ENCODE measurements at places on chromosomes 13 and 19. TPM values are rescaled to one million over a fixed set of nuclear protein-coding genes. Genes with fewer than 3 reads are reported as not detected.
A peak's percentile ranks its signal among the peaks of the same experiment; 100 is the strongest.

Gene ZNF221
- total RNA-seq = 13.7 TPM

GRCh38 chr13:33179463-33179862, 106.1 kb downstream of the STARD13 start:
- no peak for DNase-seq

DNA sequence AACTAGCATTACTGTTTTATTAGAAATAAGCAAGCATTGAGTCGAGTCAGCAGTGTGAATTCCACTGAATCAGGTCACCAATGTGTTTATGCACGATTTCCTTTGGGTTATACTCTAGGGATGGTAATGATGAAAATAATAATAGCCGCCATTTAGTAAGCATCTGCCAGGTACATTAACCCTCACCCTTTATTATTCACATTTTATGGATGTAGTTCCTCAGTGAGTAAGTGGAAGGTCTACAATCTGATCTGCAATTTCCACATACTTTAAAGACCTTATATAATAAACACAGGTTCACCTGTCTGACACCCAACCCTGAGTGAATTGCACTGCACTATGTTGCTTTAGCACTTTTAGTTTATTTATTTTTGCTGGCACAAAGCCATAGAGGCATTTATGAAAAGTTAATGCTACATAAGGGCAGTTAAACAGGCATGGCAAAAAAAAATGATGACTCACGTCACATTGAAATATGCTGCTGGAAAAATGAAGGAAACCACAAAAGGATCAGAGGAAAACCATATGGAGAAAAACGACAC, 122.4 kb downstream of the TRPC4 start:
- DNase-seq = peak; percentile 18

Gene CATSPERD
- total RNA-seq = not detected

GRCh38 chr13:45434556-45435371, 16.6 kb upstream of the SLC25A30 start:
- no peak for DNase-seq

GRCh38 chr13:48400850-48401291, 12.0 kb downstream of the LPAR6 start:
- DNase-seq = peak; percentile 91

DNA sequence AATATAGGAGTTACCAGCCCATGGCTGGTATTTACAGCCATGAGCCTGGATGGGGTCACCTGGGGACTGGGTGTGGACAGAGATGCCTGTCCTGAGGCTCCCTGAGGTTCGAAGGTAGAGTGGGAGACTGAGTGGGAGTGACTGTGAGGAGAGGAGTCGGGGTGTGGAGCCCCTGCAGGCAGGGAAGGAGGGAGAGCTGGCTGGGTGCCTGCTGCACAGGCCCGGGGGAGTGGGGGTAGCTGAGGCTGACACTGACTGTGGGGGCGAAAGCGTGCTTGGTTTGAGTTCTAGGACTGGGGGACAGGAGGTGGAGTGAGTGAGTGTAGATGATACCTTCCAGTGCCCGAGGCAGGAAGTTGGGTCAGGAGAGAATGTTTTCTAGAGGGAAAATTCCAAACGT, 7.1 kb downstream of the RAB11B start:
- no peak for DNase-seq

- no peak for DNase-seq
These were observed 1.2 kb downstream of the CGB7 start for GRCh38 chr19:49056101-49056901.

Gene CDX2
- total RNA-seq = not detected

Gene ZNF726
- total RNA-seq = 3.8 TPM

Gene LPAR2
- 8.5 TPM for total RNA-seq

DNA sequence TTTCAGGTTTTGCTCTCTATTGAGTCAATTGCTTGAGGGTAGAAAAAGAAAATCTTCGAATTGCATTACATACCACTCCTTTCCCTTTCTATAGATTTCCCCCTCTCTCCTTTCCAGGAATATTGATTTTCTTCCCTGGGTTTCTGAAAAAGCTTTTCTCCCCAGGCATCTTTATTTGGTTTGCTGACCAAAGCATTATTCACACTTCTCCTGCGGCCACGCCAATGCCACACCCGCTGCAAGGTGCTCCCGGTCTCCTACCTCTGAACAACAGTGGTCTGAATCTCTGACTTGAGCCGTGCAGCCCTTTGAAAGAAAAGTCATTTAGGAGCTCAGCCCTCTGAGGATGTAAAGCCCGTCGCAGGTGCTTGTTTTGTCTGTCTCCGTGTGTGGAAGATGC, 350.9 kb upstream of the TMTC4 start:
- no peak for DNase-seq

Gene FGF9
- 0.52 TPM for total RNA-seq

GRCh38 chr19:47447470-47448359, 24.0 kb downstream of the SLC8A2 start:
- DNase-seq = peak; percentile 39

- DNase-seq = no peak
These were observed 197.2 kb downstream of the RAP2A start for GRCh38 chr13:97631158-97631557.

DNA sequence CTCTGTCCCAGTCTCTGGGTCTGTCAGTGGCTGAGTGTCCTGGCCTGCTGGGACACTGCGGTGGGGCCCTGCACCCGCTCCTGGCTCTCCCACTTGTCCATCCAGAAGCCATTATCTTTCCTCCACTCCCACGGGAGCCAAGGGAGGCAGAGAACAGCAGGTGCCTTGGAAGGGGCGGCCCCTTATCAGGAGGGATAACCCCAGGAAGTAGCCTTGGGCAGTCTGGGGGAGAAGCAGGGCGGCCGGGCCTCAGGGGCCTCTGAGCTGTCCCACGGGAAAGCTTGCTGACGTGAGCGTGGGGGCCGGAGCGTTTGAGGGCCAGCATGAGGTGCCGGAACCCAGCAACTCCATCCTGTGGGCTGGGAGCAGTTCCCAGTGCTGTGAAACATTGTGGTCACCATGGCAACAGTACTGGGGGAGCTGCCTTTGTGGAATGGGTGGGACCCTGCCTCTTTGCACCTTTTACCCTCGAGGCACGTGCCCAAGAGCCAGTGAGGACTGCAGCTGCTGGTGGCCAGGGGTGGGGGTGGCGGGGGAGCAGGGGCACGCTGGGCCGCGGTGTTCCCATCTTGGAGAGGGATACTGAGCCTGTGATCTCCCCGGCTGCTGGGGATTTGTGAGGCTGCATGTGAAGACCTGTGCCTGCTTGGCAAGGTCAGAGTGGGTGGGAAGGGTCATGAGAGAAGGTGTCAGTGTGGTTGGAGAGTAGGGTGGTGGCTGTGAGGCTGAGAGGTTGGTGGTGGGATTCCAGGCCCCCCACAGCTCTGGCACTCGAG, 20.9 kb downstream of the KLHL26 start:
- no peak for DNase-seq

- DNase-seq = no peak
These were observed 262.0 kb downstream of the NDFIP2 start for GRCh38 chr13:79742923-79743322.

DNA sequence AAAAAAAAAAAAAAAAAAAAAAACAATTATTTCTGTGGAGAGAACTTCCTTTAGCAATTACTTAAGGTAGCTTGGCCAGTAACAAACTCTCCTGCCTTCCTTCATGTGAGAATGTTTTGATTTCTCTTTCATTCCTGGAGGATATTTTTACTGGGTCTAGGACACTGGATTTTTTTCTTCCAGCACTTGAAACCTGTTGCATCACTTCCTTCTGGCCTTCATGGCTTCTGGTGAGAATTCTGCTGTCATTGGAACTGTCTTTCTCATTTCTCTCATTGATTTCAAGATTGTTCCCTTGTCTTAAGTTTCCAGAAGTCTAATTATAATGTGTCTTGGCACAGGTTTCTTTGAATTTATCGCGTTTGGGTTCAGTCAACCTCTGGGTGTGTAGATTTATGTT, 19.3 kb upstream of the RAB20 start:
- DNase-seq = no peak

Gene ZNF528
- total RNA-seq = 28.2 TPM

DNA sequence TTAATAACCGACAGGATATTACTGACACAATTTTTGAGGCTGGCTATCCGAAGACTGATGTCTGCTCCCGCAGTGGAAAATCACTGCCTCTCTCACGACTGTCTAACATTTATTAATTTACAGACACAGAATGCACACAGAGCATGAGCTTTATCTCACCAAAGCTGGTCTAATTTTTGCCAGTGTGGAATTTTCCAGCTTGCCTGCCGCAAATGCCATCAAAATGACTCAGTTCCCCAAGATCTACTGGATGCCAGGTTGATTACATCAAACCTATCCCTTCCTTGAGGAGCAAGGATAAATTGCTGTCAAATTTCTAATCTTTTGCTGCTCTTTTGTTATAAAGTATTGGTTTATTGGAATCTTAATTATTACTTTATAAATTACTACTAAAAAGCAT, 1775.1 kb upstream of the PCDH20 start:
- peak; percentile 86 for DNase-seq

DNA sequence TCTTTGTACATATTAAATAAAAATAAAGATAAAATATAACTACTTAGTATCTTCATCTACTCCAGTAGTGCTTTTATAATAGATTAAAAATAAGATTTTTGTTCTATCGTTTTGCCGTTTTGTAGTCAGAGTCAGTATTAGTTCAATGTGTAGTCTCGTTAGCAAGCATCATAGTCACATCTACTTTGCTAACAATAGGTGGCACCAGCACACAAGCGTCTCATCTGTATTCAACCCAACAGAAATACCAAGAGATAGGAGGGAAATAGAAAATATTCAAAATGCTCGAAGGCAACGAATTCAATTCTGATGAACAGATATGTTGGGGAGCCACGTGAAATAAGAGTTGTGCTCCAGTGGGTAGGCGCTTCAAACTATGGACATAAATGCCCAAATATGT, 21.4 kb upstream of the MICU2 start:
- DNase-seq = peak; percentile 73

DNA sequence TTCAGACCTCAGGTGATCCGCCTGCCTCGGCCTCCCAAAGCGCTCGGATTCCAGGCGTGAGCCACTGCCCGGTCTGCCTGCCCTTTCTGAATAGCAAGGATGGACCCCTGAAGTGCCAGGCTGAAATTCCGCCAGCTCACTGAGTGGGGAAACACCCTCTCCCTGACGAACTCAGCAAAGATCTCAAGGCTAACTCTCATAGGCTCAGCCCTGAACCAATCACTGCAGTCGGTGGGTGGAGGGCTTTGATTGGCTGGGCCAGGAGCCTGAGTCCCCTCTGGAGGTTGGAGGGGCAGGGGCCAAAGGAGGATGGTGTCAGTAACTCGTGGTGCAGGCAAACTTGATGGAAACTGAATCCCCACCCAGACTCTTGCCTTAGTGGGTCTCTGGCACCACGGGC, 11.2 kb upstream of the COMP start:
- no peak for DNase-seq

Gene ZNF625
- total RNA-seq = 17.4 TPM

GRCh38 chr19:17623224-17623935, 64.8 kb downstream of the UNC13A start:
- DNase-seq = no peak

Gene FFAR2
- total RNA-seq = not detected

Gene GAS6
- 236 TPM for total RNA-seq

DNA sequence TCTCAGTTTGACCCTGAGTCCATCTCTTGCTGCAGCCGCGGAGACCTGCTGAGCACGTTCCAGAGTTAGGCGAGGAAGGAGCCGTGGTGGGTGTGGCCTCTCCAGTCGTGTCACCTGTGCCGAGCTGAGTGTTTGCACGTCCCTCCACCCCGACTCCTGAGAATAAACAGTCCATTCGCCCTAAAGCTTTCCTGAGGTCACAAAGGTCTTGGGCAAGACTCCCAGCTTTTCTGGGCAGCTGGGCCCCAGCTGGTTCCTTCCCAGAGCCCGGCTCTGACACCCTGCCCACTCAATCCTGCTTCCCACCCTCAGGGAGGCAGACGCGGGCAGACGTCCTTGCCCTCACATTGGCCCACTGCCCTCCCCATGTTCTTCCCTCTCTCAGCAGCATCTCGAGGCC, 142.2 kb downstream of the KCTD15 start:
- DNase-seq = no peak

DNA sequence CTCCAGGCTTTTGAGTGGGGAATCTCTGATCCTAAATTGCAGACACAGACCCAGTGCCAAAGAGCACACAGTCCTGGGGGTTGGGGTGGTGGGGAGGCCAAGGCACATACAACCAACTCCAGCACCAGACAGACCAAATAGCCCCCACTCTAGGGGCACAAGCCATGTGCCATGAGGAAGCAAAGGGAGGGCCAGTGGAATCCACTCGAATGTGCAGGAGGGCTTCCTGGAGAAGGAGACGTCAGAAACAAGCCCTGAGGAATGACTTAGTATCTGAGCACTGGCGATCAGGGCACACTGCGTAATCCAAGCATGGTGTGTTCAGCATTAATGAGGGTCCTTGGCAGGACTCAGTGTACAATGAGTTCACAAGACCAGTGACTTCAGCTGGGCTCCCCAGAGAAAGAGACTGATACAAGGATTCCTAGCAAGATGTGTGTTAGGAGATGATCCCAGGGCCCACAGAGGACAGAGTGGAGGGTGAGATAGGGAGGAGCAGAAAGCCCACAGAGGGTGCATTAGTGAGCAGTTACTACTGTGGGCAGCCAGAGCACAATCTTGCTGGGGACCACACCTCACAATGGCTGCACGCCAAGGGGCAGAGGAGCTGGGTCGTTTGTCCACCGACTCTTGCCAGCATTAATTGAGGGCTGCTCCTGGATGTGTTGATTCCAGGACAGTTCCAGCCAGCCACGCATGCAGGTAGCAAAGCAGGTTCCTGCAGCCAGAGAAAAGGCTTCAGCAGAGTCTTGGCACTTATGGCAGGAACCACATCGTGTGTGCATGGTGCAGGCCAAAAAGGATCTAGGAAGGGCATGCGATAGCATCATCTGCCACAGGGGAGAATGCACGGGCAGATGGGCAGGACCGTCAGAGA, 152.6 kb upstream of the VSTM2B start:
- no peak for DNase-seq

Gene SBSN
- total RNA-seq = not detected

Gene CLDND2
- not detected for total RNA-seq

Gene CTU1
- total RNA-seq = 6.4 TPM

GRCh38 chr13:28872427-28873176, 52.5 kb downstream of the MTUS2 start:
- no peak for DNase-seq

Gene PLIN5
- total RNA-seq = 0.40 TPM

GRCh38 chr13:47472516-47472915, 528.6 kb downstream of the SUCLA2 start:
- DNase-seq = no peak

DNA sequence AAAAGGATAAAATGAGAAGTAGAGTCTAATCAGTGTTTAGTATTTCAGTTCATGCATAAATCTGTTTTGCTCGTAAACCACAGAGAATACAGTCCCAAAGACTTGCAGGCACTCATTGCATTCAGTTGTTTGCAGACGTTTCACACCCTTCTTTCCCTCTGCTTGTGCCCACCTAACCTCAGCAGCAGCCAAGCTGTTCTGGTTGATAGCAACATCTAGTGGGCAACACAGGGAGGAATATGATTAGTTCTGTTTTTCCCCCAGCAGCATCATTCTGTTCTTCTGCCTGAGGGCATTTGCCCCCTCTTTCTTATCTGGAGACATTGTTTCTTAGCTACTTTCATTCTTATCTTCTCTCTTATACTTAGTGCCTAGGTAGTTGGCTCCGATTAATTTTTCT, 135.6 kb downstream of the PAN3 start:
- no peak for DNase-seq
